ENCODE measurements at places on chromosomes 1 and 21.

DNA sequence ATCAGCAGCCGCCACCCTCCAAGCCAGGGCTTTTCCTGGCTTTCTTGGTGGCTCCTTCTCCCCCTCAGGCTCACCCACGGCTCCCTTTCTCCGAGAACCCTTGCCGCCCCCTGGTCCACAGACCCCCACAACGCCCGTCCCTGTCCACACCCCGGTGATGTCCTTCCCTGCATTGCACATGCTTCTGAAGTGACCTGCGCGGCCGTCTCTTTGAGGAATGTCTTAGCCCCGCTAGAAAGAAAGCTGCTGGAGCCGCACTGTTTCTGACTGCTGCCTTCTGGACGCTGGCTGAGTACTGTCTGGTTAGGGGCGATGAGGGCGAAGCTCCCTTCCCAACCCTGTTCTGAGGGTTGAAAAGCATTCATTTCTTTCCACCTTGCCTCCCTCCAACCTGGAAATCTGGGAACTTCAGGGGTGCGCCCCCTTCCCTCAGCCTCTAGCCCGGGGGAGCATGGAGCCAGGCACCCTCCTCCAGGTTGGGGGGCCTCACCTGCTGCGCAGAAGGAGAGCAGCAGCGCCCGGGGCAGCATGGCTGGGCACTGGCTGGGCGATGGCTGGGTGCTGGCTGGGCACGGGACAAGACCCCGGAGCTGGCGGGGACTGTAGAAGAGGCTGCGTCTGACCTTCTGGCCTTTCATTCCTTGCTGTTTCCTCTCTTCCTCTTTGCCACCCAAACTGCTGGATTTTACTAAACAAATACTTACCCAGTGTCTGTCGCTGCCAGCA is at the start of gene CLEC20A:
Gene CLEC20A, minus strand, starts transcription at position 555 of the 726 bp plus-strand sequence. Its CDS starts 25 bp downstream, at position 530.
- no peak for DNase-seq

DNA sequence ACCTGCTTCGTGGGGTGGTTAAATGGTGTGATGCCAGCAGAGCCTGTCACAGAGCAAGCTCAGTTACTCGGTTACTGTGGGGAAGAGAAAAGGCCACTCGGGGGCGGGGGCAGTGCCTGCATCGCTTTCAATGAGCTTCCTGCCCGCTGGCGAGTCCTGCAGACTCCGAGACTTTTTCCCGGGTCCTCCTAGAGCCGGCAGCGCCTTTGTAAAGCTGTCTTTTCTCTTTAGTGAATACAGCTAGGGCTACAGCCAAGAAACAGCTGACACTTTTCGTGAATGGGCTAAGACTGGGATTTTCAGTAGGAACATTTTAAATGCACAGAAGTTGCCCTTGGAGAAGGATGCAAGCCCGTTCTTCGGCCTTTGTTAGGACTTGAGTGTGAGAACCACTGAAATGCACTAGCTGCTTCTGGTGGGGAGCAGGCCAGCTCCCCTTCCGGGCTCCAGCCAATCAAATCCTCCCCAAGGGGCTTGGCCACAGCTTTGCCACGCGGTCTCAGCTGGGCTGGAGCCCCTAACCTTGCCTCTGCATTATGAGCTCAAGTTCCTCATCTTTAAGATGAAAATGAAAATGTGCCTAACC is 23.4 kb upstream of the EFHD2 start:
- DNase-seq, result peak; percentile 50

GRCh38 chr1:8137481-8138244 is 111.6 kb upstream of the ERRFI1 start:
- DNase-seq, result no peak

DNA sequence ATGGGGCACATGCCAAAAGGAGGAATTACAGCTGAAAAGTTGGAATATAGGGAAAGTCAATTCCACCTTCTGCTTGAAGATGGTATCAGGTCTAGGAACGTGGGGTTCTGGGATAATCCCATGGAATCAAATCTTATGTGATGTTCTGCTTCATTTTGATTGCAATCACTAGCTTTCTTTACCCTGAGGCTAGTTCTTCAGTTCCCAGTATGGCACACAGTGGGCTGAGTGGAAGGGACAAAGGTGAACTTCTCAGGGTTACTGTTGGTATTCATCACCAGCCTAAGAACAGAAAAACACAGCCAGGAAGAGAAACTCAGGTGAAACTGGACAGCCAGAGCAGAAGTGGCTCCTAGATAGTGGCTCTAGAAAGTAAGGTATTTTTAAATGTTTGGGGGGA is 117.8 kb downstream of the TNFSF18 start:
- no peak for DNase-seq

- no peak for DNase-seq
These were observed 31.8 kb downstream of the AHDC1 start for GRCh38 chr1:27572019-27572678.

DNA sequence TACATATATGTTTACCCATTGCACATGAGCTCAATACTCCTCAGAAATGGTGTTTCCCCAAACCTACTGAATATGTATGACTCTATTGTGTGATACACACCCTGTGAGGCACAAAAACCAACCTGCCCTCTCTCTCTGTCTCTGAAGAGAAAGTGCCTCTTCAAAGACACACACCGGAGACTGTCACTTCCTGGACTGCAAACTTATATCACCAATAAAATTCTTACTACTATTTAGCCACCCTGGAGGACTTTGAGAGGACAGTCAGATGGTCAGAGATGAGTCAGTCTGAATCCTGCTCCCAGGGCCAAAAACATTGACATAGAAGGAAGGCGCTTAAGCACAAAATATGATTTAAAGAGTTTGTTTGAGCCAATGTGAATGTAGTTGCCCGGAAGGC is 110.4 kb downstream of the PPIAL4G start:
- DNase-seq, result no peak

All from hematopoietic multipotent progenitor cell treated with erythropoietin and hydrocortisone succinate and interleukin-3 and kit ligand, for 6 days (in vitro differentiated cells).